Esophagus muscularis mucosa (tissue), 4 donors: ENCODE measurements at places on chromosomes 7 and 10. TPM values are rescaled to one million over a fixed set of nuclear protein-coding genes. Genes with fewer than 3 reads are reported as not detected.

HIPK2 gene
- 20.9 TPM for total RNA-seq

PPP2R2D gene
- total RNA-seq = 38.2 TPM

SCART1 gene
- 1.3 TPM for total RNA-seq

SLC18A2 gene
- total RNA-seq = 2.8 TPM

IL2RA gene
- 17.4 TPM for total RNA-seq

C10orf53 gene
- total RNA-seq = not detected

SLC18A3 gene
- 0.42 TPM for total RNA-seq

MLLT10 gene
- total RNA-seq = 32.0 TPM

MMP21 gene
- total RNA-seq = not detected

RAMP3 gene
- total RNA-seq = 104 TPM

RBP3 gene
- total RNA-seq = not detected

SRRM3 gene
- total RNA-seq = 2.1 TPM

ANKRD30A gene
- not detected for total RNA-seq

GUSB gene
- total RNA-seq = 16.2 TPM

PANK1 gene
- total RNA-seq = 5.0 TPM

ACSL5 gene
- 10.9 TPM for total RNA-seq

TMEM178B gene
- 1.3 TPM for total RNA-seq

ZNF853 gene
- total RNA-seq = 30.3 TPM

MOGAT3 gene
- not detected for total RNA-seq

TUBB8 gene
- total RNA-seq = not detected

NME8 gene
- total RNA-seq = 0.57 TPM

GRM3 gene
- not detected for total RNA-seq

CYP26C1 gene
- total RNA-seq = under 0.01 TPM

MKX gene
- 22.4 TPM for total RNA-seq

IFIT1B gene
- not detected for total RNA-seq

LRRC18 gene
- total RNA-seq = not detected

AKR1C3 gene
- 22.0 TPM for total RNA-seq

YWHAG gene
- 55.7 TPM for total RNA-seq

CCDC172 gene
- total RNA-seq = not detected

RGR gene
- 0.33 TPM for total RNA-seq

ZMIZ1 gene
- 87.2 TPM for total RNA-seq

ZPBP gene
- total RNA-seq = not detected

IPMK gene
- total RNA-seq = 4.2 TPM

ALOX5 gene
- 17.6 TPM for total RNA-seq

LBX1 gene
- not detected for total RNA-seq

PON3 gene
- total RNA-seq = 0.63 TPM

FEZF1 gene
- total RNA-seq = not detected

VSTM2A gene
- total RNA-seq = not detected

MYO1G gene
- 2.0 TPM for total RNA-seq

NRG3 gene
- total RNA-seq = 0.17 TPM

HACD1 gene
- 79.9 TPM for total RNA-seq

SPDYE16 gene
- not detected for total RNA-seq

OR2A5 gene
- total RNA-seq = not detected

TMEM140 gene
- total RNA-seq = 21.2 TPM

PRKCQ gene
- 8.0 TPM for total RNA-seq

PARP12 gene
- 23.7 TPM for total RNA-seq

JAZF1 gene
- total RNA-seq = 29.9 TPM

ZWINT gene
- 1.1 TPM for total RNA-seq

BCAP29 gene
- 89.8 TPM for total RNA-seq

FBXL13 gene
- total RNA-seq = 1.3 TPM

ANKRD61 gene
- total RNA-seq = not detected

MPP7 gene
- total RNA-seq = 59.1 TPM
